Stimulated activated CD4-positive, alpha-beta T cell treated with anti-CD3 and anti-CD28 coated beads, Interleukin-15, amount 100 ng/mL, for 1 hour (primary cell): ENCODE measurements at places on chromosomes 7 and 10.

DNA sequence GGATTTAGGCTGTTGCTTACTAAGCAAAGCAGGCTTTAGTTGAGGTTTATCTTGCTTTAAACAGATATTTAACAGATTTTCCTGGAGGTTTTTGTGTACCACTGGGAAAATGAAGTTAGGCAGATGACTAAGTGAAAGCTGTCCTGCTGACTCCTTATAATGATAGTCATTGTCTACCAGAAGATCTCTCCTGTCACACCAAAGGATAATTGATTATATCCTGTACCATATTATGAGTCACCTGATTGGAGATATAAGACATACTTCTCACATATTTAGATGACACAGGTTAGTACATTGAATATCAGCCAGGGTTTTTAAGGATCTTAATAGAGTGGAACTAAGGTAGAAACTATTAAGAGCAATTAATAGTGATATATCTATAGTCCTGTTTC is 68.4 kb downstream of the PTEN start:
- no peak for DNase-seq

DNA sequence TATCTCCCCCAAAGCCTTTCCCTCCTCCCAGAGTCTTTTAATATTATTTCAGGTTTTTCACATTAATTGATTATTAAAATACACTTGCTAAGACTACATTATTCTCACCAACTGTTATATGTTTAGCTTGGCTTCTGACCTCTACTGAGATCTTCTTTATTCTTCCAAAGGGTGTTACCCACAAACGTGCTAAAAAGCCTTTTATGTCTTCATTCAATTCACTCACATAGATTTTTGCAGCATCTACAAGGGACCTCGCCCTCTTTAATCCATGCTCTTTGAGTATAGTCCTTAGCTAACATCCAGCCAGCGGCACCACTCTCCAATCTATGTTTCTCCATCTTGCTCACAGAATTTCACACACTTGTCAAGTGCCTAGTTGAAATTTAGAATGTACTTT is 115.9 kb downstream of the HIPK2 start:
- DNase-seq: no peak

- DNase-seq: no peak
Observed at GRCh38 chr7:2650451-2650850, 18.7 kb downstream of the TTYH3 start.

DNA sequence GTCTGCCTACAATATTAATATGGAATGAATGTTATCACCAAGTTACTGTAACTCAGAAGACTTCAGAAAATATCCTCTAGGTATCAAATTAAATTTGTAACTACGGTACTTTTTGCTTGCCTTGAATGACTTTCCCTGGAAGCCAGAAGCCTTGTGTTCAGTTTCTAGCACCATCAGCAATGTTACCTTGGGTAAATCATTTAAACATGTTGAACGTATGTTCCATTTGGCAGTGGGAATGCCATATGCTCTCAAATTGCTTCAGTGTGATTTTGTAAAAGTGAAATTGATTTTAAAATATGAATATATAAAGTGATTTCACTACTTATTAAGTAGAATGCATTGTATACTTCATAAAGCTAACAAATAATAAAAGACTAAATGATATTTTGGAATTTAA is 11.2 kb downstream of the RPA3 start:
- DNase-seq: no peak

- DNase-seq: no peak
Observed at GRCh38 chr7:25754333-25754732, 397.7 kb upstream of the NFE2L3 start.

- no peak for DNase-seq
Observed at GRCh38 chr7:125563964-125564529, 634.4 kb upstream of the POT1 start.

DNA sequence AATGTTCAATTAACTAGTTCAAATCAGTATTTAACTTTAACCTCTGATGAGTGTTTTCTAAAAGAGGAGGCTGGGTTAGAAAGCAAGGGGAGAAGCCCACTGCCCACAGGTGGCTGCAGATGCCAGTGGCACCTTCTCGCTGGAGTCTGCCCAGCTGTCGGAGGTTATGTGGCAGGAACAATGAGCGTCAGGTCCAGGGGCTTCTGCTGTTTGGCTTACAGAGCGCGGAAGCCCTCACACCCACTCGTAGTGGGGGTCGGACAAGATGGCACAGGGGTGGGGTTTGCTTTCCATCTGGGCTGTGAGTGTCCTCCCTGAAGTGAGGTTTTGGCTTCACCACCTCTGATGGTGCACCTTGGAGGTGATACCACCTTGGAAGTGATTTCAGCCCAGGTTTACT is 8.5 kb downstream of the DYNC2I1 start:
- DNase-seq: no peak

- DNase-seq: no peak
Observed at GRCh38 chr7:141306081-141306480, 232.2 kb downstream of the TMEM178B start.

- no peak for DNase-seq
Observed at GRCh38 chr10:124359336-124359832, 59.3 kb downstream of the OAT start.

DNA sequence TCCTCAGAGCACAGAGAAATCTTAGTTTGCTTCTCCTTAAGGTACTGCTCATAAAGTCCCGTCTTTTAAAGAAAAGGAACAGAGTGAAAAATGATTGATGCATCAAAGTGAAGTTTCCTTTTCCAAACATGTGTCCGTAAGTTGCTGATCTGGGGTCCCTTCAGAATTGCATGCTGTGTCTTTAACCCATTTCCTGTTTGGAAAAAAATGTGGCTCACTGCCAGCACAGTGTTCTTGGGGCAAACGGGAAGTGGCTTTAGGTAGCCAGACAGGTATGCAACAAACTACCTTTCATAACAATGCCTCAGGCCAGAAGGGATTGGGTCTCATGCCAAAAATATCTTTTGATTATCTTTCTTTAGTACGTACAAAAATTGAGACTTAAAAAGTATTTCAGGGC is 50.9 kb downstream of the TFAM start:
- no peak for DNase-seq

GRCh38 chr10:102313221-102313896 is 68.0 kb downstream of the GBF1 start:
- no peak for DNase-seq

- DNase-seq: no peak
Observed at GRCh38 chr7:143490717-143491306, 13.1 kb downstream of the TAS2R41 start.

DNA sequence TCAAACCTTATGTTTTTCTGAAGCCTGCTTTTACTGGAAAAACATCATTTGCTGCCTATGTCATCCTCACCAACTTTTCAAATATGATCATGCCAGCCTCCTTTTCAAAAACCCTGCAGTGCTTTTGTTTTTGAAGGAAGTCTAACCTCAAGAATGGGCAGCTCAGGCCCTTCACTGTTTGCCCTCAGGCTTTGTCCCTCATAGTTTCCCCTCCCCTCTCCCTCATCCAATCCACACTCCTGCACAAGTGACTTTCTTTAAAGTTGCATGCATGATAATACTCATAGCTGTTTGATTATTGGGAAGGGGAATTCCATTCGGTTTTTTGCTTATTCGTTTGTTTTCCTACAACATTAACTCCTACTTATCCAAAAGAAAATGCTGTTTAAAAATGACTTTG is 219.4 kb downstream of the SEMA3E start:
- DNase-seq: no peak

- no peak for DNase-seq
Observed at GRCh38 chr10:75123088-75123682, 11.7 kb downstream of the SAMD8 start.

GRCh38 chr10:47290338-47290737 is 9.7 kb upstream of the GDF10 start:
- DNase-seq: no peak

GRCh38 chr7:157177333-157177982 is 38.7 kb downstream of the UBE3C start:
- DNase-seq: no peak

DNA sequence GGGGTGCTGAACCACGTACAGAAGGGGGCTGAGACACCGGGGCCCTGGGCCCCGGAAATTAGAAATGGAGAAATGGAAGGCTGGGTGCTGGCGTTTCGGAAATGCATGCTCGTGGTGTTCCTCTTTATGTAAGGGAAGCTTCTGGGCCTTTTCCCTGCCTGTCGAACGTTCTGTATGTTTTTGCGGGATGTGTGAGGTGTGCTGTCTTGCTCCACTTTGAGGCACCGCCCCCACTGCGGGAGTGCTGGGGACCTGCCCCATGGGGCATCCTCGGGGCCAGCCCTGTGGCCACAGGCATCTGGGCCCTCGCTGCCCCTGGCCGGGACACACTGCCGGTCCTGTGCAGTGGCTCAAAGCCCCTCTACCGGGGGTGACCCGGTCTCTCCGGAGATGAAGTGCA is 1.7 kb upstream of the VENTX start:
- no peak for DNase-seq

DNA sequence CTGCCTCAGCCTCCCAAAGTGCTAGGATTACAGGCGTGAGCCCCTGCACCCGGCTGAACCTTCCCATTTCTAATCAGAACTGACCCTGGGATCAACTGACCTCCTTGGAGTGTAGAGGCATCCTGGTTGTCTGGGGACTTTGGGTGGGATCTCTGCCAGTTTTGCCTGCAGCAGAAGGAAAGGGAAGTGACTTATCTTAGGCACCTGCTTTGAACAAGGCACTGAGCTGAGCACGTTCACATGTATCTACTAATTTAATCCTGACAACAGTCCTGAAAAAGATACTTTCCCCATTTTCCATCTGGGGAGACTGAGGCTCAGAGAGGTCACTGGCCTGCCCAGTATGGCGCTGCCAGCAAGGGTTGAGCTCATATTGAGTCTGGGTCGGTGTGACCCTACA is 153.4 kb downstream of the CUX1 start:
- no peak for DNase-seq

DNA sequence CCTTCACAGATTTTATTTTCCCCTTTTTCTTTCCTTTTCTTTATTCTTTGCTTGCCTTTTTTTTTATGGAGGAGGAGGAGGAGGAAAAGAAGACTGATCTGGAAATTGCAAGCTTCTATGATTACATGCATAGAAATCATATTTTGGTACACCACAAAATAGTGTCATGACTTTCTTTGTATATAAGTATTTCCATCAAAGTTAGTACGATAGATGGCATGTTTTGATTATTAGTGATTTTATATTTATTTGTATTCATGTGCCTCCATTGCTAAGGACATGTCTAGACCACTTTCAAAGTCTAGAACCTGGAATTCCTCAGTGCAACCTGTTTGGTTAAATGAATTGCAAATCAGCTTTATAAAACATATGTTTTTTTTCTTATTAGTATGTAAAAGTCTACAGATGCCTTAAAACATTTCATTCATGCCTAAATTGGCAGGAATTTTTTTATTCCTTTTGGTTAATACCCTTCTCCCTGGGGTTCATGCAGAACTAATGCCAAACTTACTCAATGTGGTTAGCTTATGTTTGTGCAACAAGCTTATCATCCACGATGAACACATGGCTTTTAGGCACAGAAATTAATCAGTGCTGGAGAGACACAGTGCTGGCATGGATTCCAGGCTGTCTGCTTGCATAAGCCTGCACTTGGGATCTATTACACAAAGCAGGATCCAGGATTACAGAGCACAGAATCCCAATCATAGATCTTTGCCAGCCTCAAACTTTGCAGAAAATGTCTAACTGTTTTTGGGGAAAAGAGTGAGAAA is 213.1 kb downstream of the CHRM2 start:
- DNase-seq: no peak

- DNase-seq: no peak
Observed at GRCh38 chr10:34310234-34310633, 504.9 kb downstream of the PARD3 start.

DNA sequence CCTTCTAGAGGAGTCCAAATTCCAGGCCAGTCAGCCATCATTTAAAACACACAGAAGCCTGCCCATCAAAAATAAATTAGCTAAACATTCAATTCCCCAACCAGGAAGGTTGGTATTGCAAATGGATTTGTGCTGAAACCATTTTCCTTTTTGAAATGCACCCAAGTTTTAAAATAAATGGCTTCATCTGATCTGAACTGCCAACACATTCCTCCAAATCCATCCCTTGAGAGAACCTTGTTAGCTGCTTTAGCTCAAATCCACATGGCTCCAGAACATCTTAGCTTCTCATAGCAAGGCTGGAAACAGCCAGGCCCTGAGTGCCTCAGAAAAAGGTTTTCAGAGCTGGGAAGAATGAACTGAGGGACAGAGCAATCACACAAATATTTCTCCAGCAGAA is 306.3 kb downstream of the FZD1 start:
- no peak for DNase-seq

GRCh38 chr10:71708897-71709882 is 10.4 kb downstream of the C10orf105 start:
- DNase-seq: no peak

- no peak for DNase-seq
Observed at GRCh38 chr10:119517235-119518141, 25.0 kb downstream of the RGS10 start.

DNA sequence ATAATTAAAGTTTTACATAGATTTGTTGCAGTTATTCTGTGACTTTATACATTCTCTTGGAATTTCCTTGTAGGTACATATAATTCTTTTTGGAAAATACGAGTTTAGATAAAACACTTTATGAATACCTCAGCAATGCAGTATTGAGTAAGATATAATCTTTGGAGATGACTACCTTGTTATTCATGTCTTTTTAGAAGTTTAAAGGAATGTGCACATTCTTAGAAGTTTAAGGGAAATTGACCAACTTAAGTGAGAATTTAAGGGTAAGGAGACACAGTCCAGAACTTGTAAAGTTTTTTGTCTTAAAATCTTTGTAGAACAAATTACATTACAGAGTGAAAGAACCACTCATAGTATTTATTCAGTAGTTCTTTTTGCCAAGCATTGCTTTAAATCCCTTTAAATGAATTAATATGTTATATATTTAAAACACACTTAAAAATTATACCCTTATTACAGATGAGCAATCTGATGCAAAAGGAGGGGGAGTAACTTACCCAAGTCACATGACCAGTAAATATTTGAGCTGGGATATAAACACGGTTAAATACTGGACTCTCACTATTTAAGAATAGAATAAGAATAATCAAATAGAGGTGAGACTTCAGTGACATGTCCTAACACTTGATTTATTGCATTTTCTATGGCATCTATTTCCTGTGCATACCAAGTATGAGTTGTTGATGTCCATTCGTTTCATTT is 139.5 kb upstream of the FERD3L start:
- DNase-seq: no peak

DNA sequence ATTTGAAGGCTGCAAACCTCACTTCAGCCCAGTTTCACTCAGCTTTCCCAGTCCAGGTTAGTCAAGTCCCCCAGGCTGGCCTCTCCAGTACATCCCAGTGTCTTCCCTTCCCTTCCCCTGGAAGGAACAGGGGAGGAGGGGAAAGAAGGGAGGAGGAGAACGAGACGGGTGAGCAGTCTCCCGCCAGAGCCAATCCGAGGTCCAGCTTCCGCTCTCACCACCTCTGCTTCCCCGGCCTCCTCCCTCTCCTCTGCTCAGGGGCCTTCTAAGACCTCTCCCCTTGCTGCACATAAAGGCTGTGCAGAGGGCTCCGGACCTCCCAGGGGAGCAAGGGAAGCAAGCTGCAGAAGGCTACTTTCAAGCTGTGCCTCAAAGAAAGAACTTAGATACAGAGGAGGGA is 4.1 kb downstream of the ATG9B start:
- DNase-seq: no peak
